ENCODE measurements at places on chromosomes 5 and 9.
A peak's percentile ranks its signal among the peaks of the same experiment; 100 is the strongest.

GRCh38 chr5:181028032-181028819 lies 11.8 kb upstream of the BTNL9 start:
- no peak for DNase-seq

DNA sequence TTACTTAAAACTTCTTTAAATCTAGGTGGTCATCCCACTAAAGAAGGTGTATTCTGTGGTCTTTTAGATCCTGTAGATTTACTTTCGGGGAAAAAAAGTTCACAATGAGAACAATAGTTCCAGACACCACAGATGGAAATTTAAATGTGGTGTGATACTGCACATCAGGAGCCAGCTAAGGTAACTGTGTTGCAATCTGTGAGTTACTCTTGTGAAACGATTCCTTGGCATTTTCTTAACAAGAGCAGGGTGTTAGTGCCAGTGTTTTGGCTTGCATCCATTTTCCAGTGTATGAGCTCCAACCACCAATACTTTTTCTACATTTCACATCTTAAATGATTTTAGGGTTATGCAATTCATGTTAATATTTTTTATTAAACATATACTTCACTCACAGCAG lies 674.5 kb downstream of the CETN3 start:
- DNase-seq = no peak

- DNase-seq = no peak
Observed at GRCh38 chr5:71693828-71694427, 25.1 kb upstream of the CARTPT start.

DNA sequence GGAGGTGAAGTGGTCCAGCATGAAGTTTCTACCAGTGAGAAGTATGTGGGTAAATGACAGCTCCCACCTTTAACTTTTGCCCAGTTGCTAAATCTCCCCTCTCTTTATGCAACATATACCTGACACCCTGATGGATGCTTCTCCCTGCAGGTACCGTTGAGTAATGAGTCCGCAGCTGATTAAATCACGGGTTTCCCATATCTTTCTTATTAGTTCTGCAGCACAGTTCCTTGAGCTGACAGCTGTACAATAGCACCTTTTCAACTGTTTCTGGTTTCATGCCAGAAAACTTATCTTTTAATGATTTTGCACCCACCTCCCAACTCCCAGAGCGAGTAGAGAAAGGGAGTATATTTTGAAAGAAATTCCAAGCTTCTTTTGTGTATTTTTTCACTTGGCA lies 161.0 kb upstream of the TUT7 start:
- no peak for DNase-seq

DNA sequence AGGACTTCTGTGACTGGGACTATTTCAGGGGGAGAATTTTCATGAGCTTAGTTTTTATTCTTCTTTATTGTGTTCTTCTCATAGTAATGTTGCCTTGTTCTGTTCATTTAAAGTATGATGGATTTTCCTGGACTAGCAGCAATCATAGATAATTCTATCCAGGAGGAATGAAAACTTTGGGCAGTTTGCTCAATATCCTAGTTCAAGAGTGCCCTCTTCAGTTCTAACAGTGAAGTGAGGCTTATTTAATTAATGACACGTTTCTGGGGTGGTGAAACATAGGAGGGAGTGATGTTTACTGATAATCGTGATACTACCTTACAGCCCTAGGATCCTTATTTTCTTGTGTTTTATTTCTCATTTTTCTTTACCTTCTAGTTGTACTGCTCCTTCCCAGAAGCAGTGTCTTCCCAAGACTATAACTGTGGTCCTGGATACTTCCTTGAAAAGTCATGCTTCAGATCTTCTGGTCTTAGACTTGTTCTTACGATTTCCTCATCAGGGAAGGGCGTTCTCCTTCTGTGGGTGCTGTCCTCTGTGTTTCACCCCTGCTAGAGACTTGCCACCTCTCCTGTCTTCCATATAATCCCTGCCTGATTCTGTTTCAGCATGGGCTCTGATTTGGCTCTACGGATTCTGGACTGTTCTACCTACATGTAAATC lies 57.4 kb downstream of the CFAP95 start:
- DNase-seq = no peak

- DNase-seq = peak; percentile 76
Observed at GRCh38 chr5:115544043-115544435, 536 bp downstream of the FEM1C start.

GRCh38 chr5:21649969-21650368 lies 1203.2 kb downstream of the CDH12 start:
- DNase-seq = no peak

DNA sequence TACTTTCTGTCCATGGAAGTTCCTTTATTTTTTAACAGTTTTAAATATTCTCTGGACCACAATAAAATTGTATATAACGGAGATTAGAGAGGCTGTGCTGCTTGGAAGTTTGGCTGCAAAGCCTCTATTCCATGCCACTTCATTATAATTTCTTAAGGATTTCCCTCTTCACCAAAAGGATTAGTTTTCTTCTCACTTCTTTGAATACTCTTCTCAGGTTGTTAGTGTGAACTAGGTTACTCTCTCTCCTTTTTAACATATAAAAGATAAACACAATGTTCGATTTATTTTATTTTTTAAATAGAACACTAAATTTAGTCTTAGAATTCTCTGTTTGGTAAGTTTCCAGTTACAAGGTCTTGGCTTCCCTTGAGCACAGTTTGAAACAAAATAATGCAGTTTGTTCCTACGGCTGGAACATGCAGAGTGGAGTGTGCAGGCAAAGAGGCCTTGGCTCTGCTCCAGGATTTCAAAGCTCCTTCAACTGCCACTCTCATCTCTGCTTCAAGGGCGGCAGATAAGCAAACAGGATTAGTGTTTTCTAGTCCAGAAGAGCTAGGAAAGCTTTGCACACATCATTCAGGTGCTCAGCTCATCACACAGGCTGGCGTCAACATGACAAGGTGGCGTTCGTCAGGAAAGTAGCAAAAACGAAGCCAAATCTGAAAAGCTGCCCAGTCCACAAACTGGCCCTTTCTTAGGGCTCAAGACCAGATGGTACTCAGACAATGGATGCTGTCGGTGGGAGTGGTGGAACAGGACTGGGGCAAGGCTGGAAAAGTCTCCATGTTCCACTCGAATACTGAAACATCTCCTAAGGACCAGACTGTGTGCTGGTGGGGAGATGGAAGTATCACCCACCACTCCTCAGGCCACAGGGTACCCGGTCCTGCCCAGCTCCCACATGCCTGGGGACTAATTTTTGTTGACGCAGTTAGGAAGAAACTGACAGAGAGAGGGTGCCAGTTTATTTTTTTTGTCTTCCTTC lies 286.6 kb downstream of the CRB2 start:
- no peak for DNase-seq

DNA sequence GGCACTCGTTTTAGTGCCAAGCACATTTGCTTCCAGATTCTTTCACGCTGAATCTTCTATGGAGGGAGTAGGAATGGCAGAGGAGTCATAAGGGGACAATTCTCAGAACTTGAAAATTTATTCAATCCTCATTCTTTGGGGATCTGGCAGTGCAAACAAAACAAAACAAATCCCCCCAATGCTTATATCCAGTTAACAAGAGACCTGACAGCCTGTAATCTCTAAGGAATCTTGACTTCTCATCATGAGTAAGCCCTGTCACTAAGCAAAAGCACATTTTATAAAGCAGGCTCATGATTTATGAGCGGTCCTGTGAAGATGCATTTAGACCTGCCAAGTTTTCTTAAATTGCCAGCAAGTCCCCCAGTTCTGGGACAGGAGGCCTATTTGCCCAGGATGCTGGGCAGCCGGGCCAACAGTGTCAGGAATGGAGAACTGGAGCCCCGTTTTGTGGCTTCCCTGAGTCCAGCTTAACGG lies 513.9 kb downstream of the CTNND2 start:
- no peak for DNase-seq

GRCh38 chr5:10220248-10220647 lies 29.4 kb downstream of the ATPSCKMT start:
- no peak for DNase-seq

- no peak for DNase-seq
Observed at GRCh38 chr9:82447343-82447742, 458.8 kb downstream of the SPATA31D1 start.
